ENCODE measurements at places on chromosomes 12 and 14.

GRCh38 chr14:24965934-24966578 lies 83.9 kb downstream of the STXBP6 start:
- H3K27me3 ChIP-seq = peaks cover 11% of the 10 kb centered on the region
- H3K4me1 ChIP-seq = no peaks in the 10 kb centered on the region
- no peak for DNase-seq
- no peak overlapping the region for H3K4me3 ChIP-seq
- H3K36me3 ChIP-seq = no peaks in the 10 kb centered on the region
- H3K27ac ChIP-seq = no peak overlapping the region

- no peaks in the 10 kb centered on the region for H3K27me3 ChIP-seq
- H3K36me3 ChIP-seq = no peaks in the 10 kb centered on the region
- no peak for DNase-seq
These were observed 30.9 kb upstream of the SYNDIG1L start for GRCh38 chr14:74456684-74457564.

- no peak for DNase-seq
- no peaks in the 10 kb centered on the region for H3K27me3 ChIP-seq
- peaks cover 55% of the 10 kb centered on the region for H3K4me1 ChIP-seq
- H3K4me3 ChIP-seq = peak overlapping the region; percentile 40
These were observed 281.1 kb upstream of the AMIGO2 start for GRCh38 chr12:47360771-47361388.

GRCh38 chr12:466762-467161 lies 7.0 kb downstream of the B4GALNT3 start:
- H3K27ac ChIP-seq = no peak overlapping the region
- H3K4me3 ChIP-seq = no peak overlapping the region
- no peaks in the 10 kb centered on the region for H3K36me3 ChIP-seq
- DNase-seq = no peak
- peaks cover 3% of the 10 kb centered on the region for H3K4me1 ChIP-seq

DNA sequence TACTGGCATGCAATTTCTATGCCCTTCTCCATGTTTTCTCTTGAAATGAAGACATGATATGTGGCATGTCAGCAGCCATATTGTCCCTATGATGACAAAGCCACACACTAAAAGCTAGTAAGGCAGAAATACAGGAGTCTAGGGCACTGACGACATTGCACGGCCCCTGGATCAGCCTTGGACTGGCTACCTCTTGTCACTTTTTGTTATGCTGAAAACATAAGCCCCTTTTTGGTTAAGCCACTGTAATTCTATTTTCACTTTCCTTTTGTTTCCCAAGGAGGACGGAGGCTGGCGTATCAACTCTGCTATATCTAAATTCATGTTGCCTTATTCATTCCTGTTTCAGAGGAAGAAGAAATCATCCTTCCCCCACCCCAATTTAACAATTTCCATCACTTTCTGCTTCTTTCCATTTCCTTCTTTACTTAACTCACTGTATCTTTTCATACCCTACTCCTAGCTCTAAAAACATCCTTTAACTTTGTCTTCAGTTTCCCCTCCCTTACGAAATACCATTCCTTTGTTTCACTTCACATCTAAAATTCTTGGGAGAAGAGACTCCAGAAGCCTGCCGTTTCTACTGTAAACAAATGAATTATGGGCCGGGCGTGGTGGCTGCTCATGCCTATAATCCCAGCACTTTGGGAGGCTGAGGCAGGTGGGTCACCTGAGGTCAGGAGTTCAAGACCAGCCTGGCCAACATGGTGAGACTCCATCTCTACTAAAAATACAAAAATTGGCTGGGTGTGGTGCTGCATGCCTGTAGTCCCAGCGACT lies 364.1 kb downstream of the PCNX1 start:
- no peaks in the 10 kb centered on the region for H3K27me3 ChIP-seq
- no peaks in the 10 kb centered on the region for H3K36me3 ChIP-seq
- no peak overlapping the region for H3K27ac ChIP-seq
- H3K4me1 ChIP-seq = no peaks in the 10 kb centered on the region
- DNase-seq = no peak

DNA sequence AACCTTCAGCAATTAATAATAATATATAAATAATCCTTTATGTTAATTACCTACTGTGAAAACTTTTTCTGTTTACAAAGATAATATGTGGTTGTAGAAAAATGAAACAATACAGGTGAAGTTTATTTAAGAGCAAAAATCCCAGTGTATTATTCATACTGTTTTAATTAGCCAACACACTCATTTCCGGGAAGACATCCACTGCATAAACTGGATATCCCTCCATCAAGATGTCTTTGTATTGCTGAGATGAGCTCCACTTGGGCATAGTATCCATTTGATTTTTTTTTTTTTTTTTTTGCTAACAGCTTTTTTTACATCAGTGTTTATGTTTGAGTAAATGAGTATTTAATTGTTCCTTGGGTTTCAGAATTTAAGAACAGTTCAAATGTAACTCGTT lies 13.7 kb upstream of the DERA start:
- H3K36me3 ChIP-seq = peaks cover 77% of the 10 kb centered on the region
- no peak overlapping the region for H3K4me3 ChIP-seq
- DNase-seq = no peak
- H3K27ac ChIP-seq = no peak overlapping the region
- H3K4me1 ChIP-seq = no peaks in the 10 kb centered on the region
- no peaks in the 10 kb centered on the region for H3K27me3 ChIP-seq

DNA sequence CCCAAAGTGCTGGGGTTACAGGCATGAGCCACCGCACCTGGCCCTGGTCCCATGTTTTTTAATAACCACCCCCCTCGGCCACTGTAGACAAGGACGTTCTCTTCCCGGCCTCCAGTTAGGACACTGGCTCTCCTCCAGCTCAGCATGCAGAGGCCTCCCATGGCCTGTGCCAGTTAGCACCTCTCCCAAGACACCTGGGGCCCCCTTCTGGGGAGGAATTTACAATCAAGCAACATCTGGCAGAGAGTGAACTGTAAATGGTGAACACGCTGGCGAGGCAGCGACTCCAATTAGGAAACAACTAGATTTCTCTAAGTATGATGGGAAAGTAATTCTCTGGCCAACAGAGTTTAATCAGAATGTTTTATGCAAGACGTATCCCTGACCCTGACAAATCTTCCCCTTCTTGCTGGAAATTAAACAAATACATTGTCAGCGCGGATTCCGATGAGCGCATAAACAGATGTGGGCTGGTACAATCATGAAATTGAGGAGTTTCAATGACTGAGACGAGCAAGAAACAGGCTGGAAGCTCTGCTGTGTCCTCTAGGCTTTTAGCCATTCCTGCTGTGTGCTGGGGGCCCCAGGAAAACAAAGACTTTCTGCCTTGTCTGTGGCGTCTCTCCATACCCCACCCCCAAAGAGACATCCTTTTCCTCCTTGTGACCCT lies 61.7 kb upstream of the DLK1 start:
- H3K36me3 ChIP-seq = no peaks in the 10 kb centered on the region
- no peak overlapping the region for H3K27ac ChIP-seq
- DNase-seq = no peak
- no peak overlapping the region for H3K4me3 ChIP-seq
- no peaks in the 10 kb centered on the region for H3K27me3 ChIP-seq

DNA sequence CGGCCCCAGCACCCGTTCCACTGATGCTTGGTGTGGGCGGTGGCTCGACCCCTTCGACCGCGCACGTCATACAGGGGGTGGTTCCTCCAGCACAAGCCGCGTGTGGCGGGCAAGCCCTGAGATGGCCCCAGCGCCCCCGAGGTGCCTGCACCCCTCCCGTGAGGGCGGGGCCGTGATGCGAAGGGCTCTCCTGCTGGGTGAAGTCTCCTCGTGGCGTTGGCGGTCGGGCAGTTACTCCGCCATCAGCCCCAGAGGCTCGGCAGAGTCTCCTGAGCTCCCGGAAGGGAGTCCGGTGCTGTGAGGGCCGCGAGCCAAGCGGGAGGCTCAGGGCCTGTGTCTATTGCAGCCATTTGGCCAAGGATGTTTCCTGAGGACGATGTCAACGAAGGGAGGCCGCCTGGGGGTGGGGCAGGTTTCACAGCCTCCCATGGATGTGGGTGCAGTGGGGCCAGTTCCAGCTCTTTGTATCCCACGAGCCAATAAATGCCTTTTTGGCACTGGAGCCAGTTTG lies 78.1 kb upstream of the GALNT9 start:
- H3K4me1 ChIP-seq = no peaks in the 10 kb centered on the region
- no peak for DNase-seq
- peaks cover 15% of the 10 kb centered on the region for H3K27me3 ChIP-seq
- no peak overlapping the region for H3K27ac ChIP-seq
- H3K4me3 ChIP-seq = no peak overlapping the region

DNA sequence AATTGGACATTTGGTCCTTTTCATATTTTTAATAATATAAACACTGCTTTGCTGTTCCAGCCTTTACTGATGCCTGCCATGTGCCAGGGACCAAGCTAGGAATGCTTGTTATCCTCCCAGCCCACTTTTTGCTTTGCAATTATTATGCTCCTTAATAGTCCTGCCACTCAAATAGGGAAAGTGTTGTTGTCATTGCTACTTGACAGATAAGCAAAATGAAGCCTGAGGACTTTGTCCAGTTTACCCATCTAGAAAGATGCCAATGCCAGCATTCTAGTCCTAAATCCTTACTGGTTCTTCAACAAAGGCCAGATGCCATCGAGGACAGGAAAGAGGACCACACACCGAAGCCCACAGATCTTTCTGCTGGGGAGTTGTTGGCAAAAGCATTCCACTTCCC lies 246.5 kb downstream of the EMP1 start:
- no peaks in the 10 kb centered on the region for H3K4me1 ChIP-seq
- DNase-seq = no peak
- no peak overlapping the region for H3K4me3 ChIP-seq

DNA sequence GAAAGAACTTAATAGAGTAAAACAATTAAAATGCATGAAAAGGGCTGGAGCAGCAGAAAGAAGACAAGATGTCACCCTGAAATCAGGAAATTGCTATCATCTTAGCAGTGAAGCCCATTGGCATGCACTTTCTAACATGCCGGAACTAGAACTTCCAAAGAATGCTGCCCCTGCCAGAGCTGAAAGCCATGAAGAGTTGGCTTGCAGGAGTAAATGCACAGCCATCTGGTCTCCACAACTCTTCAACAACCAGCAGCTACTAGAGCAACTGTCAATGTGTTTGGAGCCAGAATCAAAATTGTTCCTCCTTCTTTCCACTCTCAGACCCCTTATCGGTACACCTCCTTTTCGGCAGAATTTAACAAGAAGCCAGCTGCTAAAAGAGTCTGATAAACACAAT lies 414.1 kb downstream of the KCNH5 start:
- H3K27me3 ChIP-seq = no peaks in the 10 kb centered on the region
- DNase-seq = no peak
- H3K4me3 ChIP-seq = no peak overlapping the region
- H3K36me3 ChIP-seq = no peaks in the 10 kb centered on the region
- no peak overlapping the region for H3K27ac ChIP-seq

GRCh38 chr12:52518574-52519386 lies 1.4 kb downstream of the KRT5 start:
- H3K27me3 ChIP-seq = no peaks in the 10 kb centered on the region
- DNase-seq = no peak
- H3K4me3 ChIP-seq = no peak overlapping the region
- H3K4me1 ChIP-seq = no peaks in the 10 kb centered on the region
- no peak overlapping the region for H3K27ac ChIP-seq

- no peaks in the 10 kb centered on the region for H3K27me3 ChIP-seq
- H3K4me1 ChIP-seq = no peaks in the 10 kb centered on the region
- H3K36me3 ChIP-seq = peaks cover 69% of the 10 kb centered on the region
- no peak overlapping the region for H3K27ac ChIP-seq
- no peak overlapping the region for H3K4me3 ChIP-seq
These were observed 15.7 kb downstream of the NFYB start for GRCh38 chr12:104122298-104122697.

DNA sequence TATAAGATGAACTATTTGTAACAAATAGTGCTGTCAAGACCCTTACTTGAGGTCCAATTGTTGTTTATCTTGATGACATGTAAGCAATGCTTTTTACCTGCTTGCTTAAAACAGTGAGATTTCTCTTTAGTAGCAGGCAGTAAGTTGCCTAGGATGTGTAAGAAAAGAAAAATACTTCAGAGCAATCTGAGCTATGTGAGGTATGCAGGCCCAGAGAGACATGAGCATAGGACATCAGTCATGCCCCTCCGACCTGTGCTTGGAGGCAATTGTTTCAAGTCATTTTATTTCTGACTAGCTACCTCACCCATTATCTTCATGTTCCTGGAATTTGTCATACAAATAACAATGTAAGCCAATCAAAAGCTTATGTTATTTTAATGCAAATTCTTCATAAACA lies 930.6 kb upstream of the FBXO33 start:
- DNase-seq = no peak
- no peak overlapping the region for H3K4me3 ChIP-seq
- H3K27me3 ChIP-seq = no peaks in the 10 kb centered on the region
- no peak overlapping the region for H3K27ac ChIP-seq
- H3K36me3 ChIP-seq = no peaks in the 10 kb centered on the region

DNA sequence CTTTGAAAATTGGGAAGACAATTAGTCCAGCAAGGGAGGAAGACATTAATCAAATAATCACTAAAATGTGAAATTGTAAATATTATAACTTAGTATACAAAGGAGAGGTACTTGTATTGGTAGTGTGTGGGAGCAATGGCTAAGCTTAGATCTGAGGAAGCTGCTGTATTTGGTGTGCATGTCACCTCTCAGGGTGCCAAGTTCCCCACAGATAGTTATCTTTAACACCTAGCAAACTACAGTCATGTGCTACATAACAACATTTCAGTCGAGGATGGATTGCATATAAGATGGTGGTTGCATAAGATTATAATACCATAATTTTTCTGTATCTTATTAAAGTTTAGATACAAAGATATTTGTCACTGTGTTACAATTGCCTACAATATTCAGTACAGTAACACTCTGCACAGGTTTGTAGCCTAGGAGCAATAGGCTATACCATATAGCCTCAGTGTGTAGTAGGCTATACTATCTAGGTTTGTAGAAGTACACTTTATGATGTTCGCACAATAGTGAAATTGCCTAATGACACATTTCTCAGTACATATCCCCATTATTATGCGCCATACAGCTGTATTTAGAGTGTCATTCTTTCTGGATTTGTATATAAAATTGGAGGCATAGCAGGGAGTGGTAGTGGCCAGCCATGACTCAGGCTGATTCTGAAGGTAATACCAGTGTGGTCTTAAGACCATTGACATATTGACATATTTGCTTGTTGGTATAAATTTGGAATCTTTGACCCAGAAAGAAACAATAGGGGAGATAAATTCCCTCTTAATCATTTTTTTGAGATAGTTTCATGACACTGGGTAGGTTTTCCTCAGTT lies 55.8 kb downstream of the RAD51B start:
- H3K27me3 ChIP-seq = no peaks in the 10 kb centered on the region

GRCh38 chr12:47028981-47029708 lies 50.3 kb upstream of the PCED1B start:
- H3K27me3 ChIP-seq = no peaks in the 10 kb centered on the region
- no peaks in the 10 kb centered on the region for H3K36me3 ChIP-seq
- no peak overlapping the region for H3K4me3 ChIP-seq
- DNase-seq = no peak

- H3K4me3 ChIP-seq = no peak overlapping the region
- no peaks in the 10 kb centered on the region for H3K36me3 ChIP-seq
These were observed 143.1 kb downstream of the BICD1 start for GRCh38 chr12:32249777-32250176.

DNA sequence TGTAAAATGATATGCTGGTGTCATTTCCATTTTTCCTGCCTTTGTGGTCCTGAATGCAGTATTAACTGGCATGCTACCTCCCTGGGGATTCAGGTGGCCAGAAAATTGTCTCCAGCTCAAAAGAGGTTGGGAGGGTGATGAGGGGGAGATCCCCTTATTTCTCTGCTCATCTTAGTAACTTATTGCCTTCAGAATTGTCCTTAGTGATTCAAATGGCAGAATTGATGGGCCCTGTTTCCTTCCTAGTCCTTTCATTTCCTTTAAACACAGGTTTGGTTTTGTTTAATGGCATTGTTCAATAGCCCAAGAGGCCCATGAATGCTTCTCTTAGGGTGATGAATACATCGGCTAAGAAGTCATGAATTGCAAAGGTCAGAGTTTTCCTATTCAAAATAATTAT lies 207.0 kb downstream of the SLC41A2 start:
- H3K27ac ChIP-seq = no peak overlapping the region
- no peaks in the 10 kb centered on the region for H3K27me3 ChIP-seq
- H3K4me1 ChIP-seq = peaks cover 27% of the 10 kb centered on the region
- no peak for DNase-seq

Data from CD4-positive, alpha-beta T cell (primary cell).